ENCODE measurements at places on chromosomes 12 and 14.

DNA sequence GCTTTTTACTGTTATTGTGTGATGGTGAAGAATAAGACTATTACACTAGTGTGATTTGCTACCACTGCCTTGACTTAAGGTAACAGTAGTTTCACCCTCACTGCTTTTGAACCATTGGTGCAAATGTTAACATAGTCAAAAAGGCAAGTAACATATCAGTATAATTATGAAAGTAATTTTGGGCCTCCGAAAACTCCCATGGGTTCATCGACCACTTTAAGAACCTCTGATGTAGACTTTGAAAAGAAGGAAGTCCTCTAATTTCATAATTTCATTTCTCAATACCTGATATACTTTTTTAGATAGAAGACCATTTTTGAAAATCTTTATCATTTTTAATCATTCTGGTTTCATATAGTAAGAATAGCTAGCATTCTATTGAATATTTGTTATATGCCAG, 57.7 kb downstream of the ETNK1 start:
- DNase-seq, result no peak

- DNase-seq, result no peak
Measured at GRCh38 chr12:40063414-40063813, 42.5 kb downstream of the SLC2A13 start.

DNA sequence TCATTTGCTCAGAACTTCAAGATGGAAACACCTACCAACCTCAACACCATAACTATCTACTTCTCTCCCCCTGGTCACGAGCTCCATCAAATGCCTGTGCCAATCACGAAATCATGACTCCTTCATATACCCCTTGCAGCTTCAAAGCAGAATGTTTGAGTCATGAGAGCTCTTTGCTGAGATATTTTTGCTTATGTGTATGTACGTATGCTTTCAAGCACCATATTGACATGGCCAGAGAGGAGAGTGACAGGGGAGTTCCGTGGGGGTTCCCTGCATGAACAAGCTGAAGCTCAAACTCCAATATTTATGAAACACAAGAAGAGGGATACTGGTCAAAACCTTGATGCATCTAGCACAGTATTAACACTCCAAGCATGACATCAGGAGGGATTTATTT, 374.4 kb downstream of the DPF3 start:
- no peak for DNase-seq

GRCh38 chr14:29608861-29609260, 318.8 kb downstream of the PRKD1 start:
- DNase-seq, result no peak

GRCh38 chr12:68245180-68246021, 8.0 kb downstream of the IL22 start:
- no peak for DNase-seq

GRCh38 chr12:54750-55535, 11.6 kb upstream of the IQSEC3 start:
- no peak for DNase-seq

DNA sequence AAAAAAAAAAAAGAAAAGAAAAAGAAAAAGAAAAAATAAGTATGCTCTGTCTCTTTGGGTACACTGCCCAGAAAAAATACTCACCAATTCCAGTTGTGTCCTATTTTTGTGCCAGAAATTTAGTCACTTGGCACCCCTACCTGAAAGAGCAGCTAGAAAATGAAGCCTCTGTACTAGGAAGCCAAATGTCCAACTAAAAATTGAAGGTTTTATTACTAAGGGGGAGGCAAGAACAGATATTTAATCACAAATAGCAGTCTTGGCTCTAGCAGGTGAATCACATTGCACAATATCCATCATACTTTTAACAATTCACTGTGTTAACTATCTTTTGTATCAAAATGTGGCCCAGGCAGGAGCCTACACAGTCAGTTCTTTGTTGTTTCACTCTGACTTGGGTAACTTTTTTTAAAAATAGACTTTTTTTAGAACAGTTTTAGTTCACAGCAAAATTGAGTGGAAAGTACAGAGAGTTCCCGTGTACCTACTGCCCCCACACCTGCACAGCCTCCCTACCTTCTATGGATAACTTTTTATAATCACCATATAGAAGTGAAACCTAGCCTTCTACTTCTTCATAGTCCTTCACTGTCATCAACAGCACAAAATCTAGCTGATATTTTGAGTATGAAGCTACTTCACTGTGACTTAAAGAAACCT, 87.1 kb upstream of the ATF7IP start:
- DNase-seq, result no peak

DNA sequence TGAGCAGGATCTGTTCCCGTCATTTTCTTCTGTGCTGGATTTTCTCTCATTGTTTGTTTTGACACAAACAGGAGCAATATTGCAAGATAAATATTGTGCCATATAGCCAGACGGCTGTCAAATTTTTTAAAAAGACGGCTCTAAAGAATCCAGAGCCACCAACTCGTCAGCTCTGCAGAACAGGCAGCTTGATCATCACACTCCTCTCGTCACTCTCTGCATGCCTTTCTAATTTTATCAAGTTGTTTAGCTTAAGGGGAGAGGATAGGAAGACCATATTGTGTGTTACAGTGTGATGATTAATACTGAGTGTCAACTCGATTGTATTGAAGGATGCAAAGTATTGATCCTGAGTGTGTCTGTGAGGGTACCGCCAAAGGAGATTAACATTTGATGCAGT, 562.8 kb downstream of the GALC start:
- no peak for DNase-seq

DNA sequence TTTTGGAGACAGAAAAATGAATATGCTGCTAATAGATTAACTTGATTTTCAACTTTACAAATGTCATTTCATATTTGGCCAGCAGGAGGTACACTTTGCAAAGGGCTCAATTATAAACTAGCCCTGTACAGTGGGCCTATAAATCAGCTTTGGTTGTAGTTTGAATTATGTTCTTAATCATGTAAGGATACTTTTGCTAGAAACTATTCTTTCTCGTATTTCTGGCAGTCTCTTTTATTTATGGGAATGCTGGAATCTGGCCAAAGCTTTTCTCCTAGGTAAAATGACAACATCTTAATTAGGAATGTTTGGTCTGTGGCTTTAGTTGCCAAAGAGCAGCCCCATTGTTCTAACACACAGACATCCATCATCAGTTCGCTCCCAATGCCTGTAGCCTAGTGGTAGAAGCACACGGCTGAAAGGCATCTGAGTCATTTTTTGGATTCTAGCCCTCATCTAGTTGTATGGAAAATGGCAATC, 1322.3 kb upstream of the SEL1L start:
- DNase-seq, result no peak

All from cortex of kidney (tissue), 1 donor.